ENCODE measurements at places on chromosomes 5 and 9.

DNA sequence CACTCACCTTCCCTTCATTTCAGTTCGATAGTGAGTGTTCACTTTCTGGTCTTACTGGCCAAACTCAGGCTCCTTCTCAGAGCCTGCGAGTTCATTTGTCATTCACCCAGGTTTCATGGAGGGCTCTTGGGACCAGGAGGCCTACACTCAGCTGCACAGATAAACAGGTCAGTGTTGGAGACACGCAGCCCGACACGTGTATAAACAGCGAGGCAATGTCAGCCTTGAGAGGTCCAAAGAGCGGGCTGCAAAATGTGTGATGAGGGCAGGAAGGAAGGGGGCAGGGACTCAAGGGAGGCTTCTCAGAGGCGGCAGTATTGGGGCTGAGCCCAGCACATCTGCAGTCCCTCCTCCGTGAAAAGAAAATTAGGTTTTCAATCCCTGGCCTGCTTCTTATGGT, 82.6 kb upstream of the ZNF618 start:
- DNase-seq, result no peak

DNA sequence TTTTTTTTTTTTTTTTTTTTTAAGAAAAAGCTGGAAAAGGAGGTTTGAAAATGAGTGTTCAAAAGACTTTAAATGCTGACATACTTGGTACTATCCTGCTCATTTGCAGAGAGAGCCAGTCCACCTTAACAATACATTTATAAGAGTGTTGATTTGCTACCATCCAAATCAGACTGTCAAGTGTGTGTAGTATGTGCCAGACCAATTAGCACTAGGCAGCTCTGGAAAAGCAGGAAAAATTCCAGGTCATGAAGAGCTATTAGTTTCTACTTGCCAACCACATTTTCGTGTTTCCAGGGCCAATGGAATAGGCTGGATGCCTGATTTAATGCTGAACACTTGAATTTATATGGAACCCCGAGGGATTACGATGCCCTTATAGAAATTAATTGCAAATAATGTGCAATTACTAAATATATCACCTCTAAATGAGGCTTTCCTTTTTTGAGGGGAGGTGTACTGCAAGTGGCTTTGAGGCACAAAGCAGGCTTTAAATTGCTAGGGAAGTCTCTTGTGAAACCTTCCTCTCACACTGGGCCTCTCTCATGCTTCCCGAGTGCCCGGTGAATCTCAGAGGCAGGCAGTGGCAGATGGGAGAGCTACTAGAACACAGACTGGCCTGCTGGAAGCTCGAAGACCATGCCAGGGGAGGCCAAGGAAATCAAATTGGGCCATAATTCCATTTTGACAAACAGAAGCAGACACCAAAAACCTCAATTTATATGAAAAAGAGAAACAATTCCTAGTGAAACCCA, 178.7 kb downstream of the PPP2R2B start:
- no peak for DNase-seq

GRCh38 chr5:174189654-174190541, 144.4 kb downstream of the NSG2 start:
- DNase-seq, result no peak

GRCh38 chr5:137491121-137491520, 8.0 kb downstream of the SPOCK1 start:
- no peak for DNase-seq

GRCh38 chr5:172351240-172351778, 67.7 kb upstream of the UBTD2 start:
- no peak for DNase-seq

GRCh38 chr5:45696206-45696836, at the start of gene HCN1:
Gene HCN1 (minus strand): TSS chr5:45696380.
- peak; percentile 52 for DNase-seq

Measured in amygdala (tissue), 56 donors.